ENCODE measurements at places on chromosomes 7 and 10.

DNA sequence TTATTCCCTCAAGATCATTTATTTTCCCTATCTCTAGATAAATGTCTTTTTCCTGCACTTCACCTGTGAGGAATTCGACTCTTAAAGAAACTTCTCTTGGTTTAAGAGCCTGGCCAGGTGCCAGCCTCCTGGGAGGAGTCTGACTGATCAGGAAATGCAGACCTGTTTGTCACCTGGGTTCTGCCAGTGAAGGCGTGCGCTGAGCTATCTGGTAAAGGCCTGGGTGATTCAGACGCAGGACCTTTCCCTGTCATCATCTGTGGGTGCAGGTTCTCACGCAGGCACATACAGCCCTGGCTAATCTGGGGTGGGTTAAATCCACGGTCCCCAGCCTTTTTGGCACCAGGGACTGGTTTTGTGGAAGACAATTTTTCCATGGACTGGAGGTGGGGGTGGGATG, 65.3 kb upstream of the AQP1 start:
- DNase-seq, result no peak

DNA sequence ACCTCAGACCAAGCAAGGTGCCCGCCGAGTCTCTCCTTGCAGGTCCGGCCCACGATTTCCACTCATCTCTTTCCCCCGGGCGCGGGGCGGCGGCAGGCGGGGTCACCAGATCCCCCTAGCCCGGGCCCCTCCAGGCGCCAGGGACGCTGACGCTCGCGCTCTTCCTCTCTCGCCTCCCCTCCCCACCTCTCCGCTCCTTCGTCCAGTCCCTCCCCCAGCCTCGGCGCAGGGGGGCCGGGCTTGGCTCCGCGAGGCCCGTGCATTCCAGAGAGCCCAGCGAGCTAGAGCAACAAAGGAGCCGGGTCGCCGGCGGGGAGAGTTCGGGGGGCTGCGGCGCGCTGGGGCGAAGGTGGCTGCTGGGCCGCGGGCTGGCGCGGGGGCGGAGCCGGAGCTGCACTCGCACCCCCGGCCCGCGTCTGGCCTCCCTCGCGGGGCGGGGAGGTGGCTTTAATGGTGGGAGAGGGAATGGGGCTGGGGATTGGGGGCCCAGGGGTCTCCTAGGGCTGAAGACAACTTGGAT, at the start of gene SMO:
TSS of gene SMO (plus strand) at position 262 of the 520 bp plus-strand sequence. CDS start 519 bp downstream, outside the sequence.
- no peak for DNase-seq

DNA sequence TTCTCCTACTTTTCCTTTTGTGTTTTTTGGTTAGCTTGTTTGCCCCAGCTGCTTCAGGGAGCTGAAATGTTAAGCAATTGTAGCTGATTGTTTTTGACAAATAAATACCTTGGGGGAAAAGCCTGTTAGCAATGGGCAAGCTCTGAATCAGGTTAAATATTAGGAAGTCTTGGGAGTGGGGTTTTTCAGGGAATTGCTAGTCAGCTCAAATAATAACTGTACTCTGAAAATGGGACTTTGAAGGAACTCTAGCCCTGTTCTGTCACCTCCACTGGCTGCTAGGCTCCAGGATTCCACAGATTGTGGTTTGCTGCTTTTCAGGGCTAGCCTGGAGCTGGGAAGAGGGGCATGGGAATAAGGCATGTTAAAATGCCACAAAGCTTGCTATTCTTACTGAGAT, 39.5 kb downstream of the ADK start:
- DNase-seq, result no peak

DNA sequence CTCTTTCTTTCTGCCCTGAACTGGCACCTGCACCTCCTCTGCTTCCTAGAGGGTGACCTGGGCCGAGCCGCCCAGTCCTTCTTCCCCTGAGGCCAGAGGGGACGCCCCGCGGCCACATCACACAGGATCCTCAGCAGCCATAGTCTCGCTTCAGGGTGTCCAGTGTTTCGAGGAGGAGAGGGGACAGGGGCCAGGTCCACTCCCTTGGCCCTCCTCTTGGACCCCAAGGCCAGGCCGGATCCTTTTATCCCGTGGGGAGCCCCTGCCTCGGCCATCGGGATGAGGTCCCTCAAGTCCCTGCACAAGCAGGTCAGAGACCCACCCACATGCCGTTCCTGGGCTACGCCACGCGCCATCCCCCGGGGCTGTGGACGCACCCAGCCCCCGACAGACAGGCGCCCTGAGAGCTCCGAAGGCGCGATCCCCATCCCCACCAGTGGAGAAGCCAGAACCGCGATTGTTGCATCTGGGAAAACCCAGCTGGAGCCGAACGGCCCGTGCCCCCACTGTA, 3.6 kb downstream of the BHLHA15 start:
- DNase-seq, result no peak

- no peak for DNase-seq
Measured at GRCh38 chr7:128790315-128791041, 1.3 kb upstream of the CCDC136 start.

- DNase-seq, result no peak
Measured at GRCh38 chr10:104347295-104348045, 6.2 kb upstream of the CFAP58 start.

DNA sequence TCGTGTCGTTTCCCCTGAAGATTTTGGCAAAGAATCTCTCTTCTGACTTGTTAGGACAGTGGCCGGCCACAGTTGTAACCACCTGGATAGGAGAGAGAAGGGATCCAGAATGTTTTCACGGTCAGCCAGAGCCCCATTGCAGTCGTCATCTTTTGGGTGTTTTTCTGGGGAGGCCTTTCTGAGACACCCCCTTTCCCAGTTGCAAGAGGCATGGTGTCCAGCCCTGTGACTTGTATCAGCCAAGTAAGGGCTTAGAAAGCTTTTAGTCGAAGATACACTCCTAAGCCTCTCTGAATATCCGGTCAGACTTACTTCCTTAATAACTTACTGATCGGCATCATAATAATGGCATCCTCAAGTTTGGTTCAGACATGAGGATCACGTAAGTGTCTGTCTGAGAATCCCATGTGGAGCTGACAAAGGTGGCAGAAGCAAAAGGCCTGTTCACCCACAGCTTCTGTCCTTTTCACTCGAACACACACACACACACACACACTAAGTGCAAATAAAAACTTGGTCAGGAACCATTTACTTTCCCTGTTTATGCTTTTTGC, 435.7 kb upstream of the GALNT17 start:
- DNase-seq, result no peak

- DNase-seq, result no peak
Measured at GRCh38 chr7:114819616-114820362, 102.1 kb upstream of the MDFIC start.

- no peak for DNase-seq
Measured at GRCh38 chr10:34918776-34919315, 103.8 kb upstream of the PARD3 start.

DNA sequence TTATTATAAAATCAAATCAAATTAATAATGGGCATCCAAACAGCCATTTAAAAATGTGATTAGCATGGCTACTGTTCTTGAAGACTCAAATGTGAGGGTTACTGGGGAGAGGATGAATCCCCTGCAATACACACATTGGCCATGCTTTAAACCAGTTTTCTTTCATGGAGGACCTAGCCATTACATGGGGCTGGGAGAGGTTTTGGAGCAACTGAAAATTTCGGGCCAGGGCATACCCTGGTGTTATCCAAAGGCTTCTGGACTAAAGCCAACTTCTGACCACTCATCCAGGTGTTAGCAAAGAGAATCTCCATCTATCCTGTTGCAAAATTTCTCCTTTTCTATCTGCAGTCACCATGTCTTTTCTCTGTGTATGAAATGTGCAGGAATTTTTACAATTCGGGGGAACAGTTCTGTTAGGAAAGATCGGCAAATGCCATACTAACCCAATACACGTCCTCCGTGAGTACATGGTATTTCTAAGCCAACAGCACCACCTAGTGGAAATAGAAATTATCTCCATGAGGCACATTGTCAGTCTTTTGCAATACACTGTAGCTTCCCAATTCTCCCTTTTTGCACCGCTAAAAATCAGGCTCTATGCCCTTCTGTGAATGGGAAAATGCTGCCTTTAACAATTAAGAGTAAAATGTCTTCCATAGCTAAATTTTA, 47.0 kb upstream of the ZNF107 start:
- DNase-seq, result peak; percentile 25

DNA sequence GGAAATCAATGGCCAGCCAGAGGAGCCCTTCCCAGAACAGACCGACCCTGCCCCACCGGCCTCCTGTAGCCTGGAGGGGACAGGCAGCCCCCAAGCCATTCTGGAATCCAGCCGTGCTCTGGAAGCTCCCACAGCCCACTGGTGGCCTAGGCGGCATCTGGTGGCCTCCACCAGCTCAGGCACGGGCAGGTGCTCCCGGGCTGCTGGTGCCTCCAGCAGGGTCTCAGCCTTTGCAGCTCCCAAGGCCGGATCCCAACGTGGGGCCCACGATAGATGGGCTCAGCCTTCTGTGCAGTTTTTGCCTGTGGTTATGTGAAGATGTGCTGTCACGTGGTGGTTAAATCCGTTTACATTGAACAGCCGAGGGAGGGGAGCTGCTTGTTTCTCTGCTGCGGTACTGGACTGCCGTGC, 44.4 kb downstream of the JAKMIP3 start:
- no peak for DNase-seq

- no peak for DNase-seq
Measured at GRCh38 chr10:104406715-104407650, 53.4 kb downstream of the CFAP58 start.

DNA sequence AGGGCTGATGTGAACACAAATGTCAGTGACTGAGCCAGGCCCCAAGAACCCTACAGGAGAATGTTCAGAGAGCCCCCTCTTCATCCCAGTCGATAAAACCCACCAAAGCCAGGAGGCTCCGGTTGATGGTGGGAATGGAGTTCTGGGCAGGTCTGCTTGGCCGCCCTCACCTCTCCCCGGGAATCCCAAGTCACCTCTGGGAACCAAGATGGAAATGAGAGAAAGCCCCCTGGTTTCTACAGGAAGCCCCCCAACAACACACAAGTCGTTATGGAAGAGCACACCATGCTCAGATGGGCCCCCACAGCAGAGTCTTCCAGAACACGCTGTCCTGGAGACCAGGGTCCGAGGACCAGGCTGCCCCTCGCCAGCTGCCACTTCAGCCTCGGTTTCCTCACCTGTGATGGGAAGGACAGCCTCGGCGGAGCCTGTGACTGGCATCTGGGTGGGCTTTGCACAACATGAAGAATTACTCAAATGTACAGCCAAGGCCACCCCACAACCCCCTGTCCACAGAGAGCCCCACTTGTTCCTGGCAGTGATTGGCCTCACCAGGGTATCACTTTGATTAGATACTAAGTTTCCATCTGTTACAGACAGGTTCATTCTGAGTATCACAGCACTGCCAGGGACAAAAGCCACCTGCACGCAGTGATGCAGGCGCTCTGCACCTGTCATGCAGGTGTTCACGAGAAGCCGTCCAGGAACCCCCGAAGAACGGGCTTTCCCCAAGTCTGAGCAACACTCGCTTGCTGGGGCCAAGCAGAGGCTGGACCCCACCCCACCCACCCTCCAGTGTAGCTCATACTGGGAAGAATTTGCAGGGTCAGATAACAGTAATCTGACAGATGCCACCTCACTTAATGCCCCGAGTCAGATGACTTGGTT, 57.6 kb downstream of the MKI67 start:
- no peak for DNase-seq

DNA sequence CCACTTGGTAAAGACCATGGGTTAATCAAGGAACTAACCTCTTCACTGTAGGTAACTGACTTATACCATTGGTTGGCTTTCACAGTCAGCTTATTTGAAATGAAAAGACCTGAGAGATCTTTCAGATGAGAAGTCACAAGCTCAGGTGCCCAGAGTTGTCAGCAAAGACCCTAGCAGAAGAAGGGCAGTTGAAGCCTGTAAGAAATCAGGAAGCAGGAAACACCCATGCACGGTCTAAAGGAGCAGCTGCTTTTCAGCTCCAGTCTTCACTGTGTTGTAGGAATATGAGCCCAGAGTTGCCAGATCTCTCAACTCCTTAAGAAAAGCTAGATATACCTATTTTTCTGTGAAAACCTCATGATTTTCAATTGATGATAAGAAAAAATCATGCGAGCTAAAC, 130.0 kb downstream of the ARID5B start:
- DNase-seq, result no peak

DNA sequence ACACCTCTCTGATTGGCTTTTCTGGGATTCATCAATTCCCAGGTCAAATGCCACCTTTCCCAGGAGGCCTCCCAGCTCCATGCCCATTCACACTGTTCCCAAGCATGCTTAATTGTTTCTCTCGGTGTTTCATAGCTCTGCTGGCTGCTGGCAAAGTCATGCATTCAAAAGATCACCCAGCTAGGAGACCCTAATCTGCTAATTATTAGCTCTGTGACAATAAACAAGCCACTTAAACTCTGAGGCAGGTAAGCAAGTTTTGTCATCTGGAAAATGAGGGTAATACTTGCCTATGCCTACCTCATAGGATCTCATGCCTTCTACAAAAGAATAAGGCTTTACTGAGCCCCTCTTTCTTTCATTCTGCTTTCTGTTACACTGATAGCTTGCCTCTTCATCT, 828 bp upstream of the KEL start:
- no peak for DNase-seq

GRCh38 chr7:149776848-149777407, 3.5 kb upstream of the ZNF467 start:
- no peak for DNase-seq

DNA sequence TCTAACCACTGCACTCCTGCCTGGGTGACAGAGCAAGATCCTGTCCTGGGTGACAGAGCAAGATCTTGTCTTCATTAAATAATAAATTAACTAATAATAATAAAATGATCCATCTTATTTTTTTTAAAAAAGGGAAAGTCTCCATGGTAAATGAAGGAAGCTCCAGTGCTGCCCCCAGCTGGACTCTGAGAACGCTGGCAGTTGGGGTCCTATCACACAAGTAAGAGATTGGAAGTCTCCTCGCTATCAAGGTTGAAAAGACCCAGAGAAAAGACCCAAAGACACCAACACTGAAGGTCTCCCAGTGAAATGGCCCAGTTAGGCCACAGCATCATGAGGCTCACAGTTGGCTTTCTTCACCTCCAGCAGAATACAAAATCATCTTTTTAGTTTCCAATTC, 13.8 kb upstream of the C10orf67 start:
- DNase-seq, result no peak

DNA sequence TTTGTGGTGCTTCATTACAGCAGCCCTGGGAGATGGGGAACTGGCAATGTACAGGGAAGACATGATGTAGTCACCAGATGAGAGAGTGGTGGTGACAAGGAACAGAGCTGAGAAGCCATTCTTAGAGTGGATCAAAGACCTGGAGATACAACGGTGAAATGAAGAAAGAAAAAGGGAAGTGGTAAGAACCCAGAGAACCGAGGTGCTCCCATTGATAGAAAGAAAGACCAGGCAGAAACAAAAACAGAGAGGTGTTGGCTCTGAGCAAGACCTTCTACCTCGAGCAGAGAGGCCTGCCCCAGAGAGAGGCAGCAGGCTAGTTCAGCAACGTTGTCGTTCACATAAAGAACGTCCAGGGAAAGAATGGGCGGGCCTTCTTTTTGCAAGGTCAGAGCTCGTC, 186.7 kb downstream of the ADAM12 start:
- DNase-seq, result no peak

DNA sequence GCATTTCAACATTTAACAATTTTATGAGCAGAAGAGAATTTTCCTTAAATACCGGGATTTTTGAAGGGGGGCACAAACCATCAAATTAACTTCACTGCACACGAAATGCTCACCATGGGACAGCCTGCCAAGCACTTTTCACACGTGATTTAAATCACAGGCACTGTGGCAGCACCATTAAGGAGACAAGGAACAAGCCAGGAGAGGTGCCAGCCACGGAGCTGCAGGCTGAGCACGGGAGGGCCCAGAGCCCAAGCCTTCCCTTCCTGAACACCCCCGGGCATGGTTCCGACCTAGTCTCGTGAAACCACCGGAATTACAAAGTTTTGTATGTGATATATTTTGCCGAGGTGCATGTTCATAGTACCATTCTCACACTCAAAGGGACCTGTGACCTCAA, 13.4 kb downstream of the PITRM1 start:
- DNase-seq, result no peak
